H7 (cell line): ENCODE measurements at places on chromosomes 16 and 17. TPM values are rescaled to one million over a fixed set of nuclear protein-coding genes. Genes with fewer than 3 reads are reported as not detected.

Gene LGALS9
- 0.31 and 0.63 TPM in 2 replicates for total RNA-seq

Gene KRTAP4-9
- total RNA-seq = not detected in 2 replicates

Gene SLC47A1
- total RNA-seq = 11.6 and 13.0 TPM in 2 replicates

Gene ITPRIPL2
- total RNA-seq = 3.4 and 5.5 TPM in 2 replicates

Gene PRSS33
- total RNA-seq = not detected in 2 replicates

Gene CTRL
- total RNA-seq = 2.4 and 3.7 TPM in 2 replicates

Gene GPR139
- 0.15 TPM in 1 of 2 replicates, not detected in the other for total RNA-seq

Gene KIF19
- 0.52 and 1.1 TPM in 2 replicates for total RNA-seq
